ENCODE measurements at places on chromosomes 16 and 17.

DNA sequence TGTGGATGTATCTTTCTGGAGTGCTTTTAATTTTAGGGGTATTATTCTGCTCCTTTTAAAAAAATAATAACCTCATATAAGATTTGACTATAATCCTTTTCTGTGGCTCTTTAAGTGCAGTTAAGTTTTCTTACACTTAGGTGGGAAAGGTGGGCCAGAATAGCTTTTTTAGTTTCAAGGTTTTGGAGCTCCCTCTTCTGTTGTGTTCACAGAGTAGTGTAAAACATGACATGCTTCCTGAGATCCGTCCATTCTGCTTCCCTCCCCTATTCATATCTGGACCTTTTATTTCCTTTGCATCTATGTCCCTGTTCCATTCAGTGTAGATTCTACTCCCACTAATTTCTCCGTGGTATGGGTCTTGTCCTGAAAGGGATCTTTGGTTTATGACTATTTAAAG is 12.8 kb downstream of the LRRC36 start:
- DNase-seq, result no peak

- DNase-seq, result no peak
These were observed 7.0 kb upstream of the OR2C1 start for GRCh38 chr16:3348547-3349167.

- DNase-seq, result no peak
These were observed 27.0 kb downstream of the CDIP1 start for GRCh38 chr16:4511441-4512082.

GRCh38 chr16:89437251-89437987 is 52.9 kb downstream of the ANKRD11 start:
- DNase-seq, result no peak

DNA sequence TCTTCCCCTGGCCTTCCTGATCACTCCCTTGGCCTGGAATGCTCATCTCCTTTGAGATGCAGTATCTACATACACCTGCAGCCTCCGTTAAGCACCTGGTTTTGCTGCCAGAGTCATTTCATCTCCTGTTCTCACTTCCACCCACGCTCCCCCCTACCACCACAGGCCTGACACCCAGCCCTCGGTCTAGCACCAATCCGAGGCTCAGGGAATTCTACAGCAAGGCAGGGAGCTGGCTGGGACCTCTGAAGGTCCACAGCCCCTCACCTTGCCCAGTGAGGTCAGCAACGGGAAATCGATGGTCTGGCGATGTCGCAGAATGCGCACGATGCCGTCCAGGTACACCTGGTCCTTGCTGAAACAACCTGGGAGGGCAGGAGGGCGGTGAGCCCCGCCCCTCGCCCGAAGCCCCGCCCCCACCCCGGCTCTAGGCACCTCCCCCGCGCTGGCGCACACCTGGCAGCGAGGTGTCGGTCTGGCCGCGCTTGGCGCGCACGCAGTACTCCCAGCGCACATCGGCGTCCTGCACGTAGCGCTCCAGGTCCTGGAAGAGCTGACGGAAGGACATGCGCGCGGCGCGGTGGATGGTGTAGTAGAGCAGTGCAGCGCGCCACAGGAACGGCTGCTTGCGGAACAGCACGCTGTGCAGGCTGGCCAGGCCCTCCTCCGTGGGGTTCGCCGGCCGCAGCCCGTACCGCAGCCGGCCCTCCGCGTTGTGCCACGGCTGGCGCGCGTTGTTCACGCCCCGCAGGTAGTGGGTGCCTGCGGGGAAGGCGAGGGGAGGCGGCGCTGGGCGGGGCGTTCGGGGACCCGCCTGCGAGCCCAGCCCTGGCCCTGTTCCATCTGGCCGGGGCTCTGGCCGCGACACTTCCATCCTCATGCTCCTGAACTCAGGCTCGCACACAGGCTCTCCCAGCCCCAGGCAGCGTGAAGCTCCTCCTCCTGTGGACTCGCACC is 5.7 kb downstream of the MATCAP1 start:
- no peak for DNase-seq

- DNase-seq, result no peak
These were observed 33.3 kb downstream of the HELZ start for GRCh38 chr17:67211742-67212141.

- DNase-seq, result no peak
These were observed 20.8 kb downstream of the PIK3R5 start for GRCh38 chr17:8944748-8945147.

DNA sequence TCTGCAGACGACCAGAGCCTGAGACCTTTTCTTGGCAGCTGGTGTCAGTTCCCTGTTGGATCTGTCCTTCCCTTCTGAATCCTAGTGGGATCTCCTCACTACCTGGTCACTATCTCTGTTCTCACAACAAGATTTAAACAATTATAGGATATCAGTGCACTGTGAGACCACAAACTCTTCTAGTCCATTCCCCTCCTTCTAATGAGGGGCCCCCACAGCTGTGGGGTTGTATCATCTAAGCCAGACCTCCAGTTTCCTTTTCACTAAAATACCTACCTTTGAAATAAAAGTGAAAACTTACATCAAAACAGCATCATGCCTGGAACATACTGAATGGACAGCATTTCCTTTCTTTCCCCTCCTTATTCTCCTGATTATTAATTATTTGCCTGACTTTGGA is 233.2 kb downstream of the PRKCA start:
- no peak for DNase-seq

Measured in stimulated activated CD8-positive, alpha-beta memory T cell treated with anti-CD3 and anti-CD28 coated beads, Interleukin-2, amount 100 ng/mL, for 48 hours (primary cell).